ENCODE measurements at places on chromosomes 13 and 19.

- no peak for DNase-seq
Observed at GRCh38 chr13:78100486-78100885, 181.9 kb upstream of the EDNRB start.

GRCh38 chr19:10432736-10433130 is 12.4 kb downstream of the PDE4A start:
- DNase-seq: no peak

DNA sequence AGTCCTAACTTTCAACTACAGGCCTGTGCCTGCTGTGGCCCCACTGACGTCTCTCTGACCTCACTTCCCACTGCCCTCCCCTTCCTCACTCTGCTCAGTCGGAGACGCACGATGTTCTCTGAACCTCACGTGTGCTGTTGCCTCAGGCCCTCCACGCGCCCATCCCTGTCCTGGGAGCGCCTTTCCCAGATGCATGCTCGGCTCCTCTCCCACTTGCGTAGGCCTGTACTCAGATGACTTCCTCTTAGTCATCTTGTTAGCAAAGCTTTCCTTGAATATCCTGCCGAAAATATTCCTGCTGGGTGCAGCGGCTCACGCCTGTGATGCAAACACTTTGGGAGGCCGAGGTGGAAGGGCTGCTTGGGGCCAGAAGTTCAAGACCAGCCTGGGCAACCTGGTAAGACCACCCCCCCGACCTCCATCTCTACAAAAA is 9.3 kb upstream of the SYT5 start:
- DNase-seq: peak; percentile 98

DNA sequence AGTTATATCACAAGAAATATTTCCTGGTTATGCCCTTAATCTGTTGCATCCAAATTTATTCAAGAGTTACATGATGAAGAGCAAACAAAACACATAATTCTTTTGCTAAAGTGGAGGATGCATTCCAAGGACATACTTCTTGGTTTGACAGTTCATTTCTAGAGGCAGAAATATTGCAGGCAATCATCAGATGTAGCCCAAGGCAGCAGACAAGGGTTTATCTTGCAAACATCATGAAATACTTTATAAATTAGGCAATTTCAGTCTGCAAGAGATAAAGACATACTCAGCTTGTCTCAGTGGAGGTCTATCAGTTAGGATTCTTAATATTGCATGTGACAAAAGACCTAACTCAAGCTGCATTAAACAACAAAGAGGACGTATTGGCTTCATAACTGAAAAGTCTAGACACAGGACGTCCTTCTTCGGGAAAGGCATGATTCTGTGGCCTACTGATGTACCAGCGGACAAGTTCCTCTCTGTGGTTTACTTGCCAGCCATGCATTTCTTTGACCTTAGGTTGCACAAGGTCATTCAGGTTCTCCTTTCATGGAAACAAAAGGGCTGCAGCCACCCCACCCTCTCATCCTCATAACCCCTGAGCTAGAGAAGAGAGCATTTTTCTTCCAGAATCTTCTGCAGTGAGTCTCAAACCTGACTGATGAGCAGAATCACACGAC is 204.1 kb downstream of the KATNAL1 start:
- DNase-seq: no peak

DNA sequence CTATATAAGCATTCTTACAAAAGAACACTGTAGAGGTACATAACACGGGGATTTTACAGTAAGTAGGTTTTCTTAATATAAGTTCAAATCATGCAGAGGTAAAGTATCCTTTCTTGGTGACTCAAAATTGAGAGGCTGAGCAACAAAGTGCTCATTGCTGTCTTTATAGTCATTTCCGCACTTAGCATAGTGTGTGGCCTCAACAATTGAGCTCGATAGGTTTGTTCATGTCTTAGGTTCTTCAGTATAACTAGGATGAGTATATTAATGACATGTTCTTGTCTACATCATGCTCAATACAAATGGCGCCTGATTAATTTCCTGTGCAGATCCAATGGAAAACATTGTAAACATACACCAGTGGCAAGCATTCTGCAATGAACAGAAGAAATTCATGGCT is 1.4 kb downstream of the WDFY2 start:
- DNase-seq: peak; percentile 73

DNA sequence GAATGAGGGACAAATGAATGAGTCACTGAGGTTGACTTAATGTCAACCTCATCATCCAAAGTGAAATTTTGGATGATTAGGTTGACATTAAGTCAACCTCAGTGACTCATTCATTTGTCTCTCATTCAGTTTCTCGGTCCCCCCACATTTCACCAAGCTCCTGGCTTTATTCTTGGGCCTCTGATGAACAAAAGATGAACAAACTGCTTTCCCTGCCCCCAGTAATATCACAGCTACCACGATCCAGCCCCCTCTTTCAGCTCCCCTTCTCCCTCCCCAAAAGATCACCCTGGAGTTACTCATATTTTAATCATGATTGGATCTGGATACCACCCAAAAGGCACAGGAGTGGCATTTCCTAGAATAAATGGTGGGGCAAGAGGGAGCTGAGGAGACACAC is 10.8 kb downstream of the CEACAM18 start:
- no peak for DNase-seq

DNA sequence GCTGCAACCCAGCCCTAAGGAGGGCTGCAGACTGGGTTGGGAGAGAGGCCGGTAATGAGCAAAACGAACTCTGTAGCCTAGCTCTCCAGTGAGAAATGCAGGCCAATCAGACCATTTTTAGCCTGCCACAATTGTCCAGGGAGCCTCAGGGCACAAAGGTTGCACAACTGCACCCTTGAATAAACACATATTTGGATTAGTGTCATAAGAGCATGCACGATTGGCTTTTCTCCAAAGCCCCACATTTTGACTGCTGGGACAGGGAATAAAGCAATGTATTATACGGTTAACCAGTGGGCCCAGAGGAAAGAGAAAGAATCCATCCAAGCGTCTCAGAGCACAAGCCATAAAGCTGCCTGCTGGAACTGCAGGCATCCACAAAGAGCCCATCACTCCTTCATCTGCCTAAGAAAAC is 729.4 kb upstream of the SGCG start:
- DNase-seq: no peak

DNA sequence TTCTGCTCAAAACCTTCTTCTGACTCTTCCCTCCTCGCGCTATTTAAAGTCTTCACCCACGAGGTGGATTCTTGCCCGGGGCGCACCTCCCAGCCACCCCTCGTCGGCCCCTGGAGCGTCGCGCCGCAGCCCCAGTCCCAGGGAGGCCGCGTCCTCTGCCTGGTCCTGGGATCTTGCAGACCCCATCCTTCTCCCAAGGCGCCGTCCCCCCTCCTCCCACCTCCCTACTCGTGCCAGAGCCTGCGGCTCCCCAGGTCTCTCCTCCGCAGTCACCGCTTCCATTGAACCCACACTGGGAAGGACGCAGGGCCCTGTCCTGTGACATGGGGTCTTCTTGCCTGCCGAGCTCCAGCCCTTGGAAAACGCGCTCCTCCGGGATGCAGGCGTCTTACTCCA is 486 bp downstream of the ZNF808 start:
- DNase-seq: no peak

- DNase-seq: no peak
Observed at GRCh38 chr19:49390131-49390928, 2.3 kb downstream of the KASH5 start.

GRCh38 chr13:99033814-99034213 is 56.0 kb upstream of the DOCK9 start:
- peak; percentile 44 for DNase-seq

GRCh38 chr13:29877456-29878078 is 27.1 kb upstream of the UBL3 start:
- DNase-seq: no peak

- no peak for DNase-seq
Observed at GRCh38 chr13:40536443-40537113, 129.9 kb downstream of the FOXO1 start.
